HS-27A (cell line): ENCODE measurements at places on chromosomes 6 and 20.
A peak's percentile ranks its signal among the peaks of the same experiment; 100 is the strongest.

DNA sequence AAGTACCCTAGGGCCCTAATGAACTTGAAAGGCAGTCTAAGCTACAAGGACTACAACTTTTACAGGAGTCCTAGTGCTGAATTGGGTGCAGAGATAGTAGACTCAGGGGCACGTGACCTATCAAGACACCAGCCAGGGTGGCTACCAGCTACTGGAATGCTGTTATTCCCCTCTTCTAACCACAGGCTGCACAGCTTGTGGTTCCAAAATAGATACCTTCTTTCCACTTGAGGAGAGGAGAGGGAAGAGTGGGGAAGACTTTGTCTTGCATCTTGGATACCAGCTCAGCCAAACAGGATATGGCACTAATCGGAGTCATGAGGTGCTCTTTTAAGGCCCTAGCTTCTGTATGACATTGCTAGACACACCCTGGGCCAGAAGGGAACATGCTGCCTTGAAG, 60.0 kb upstream of the MTRF1L start:
- no peak for DNase-seq

GRCh38 chr6:35586542-35586941, 73.8 kb upstream of the TULP1 start:
- no peak for DNase-seq

- no peak for DNase-seq
Observed at GRCh38 chr6:29723262-29723665, at the start of gene HLA-F. Gene HLA-F (plus strand): TSS chr6:29723434. CDS start chr6:29723464, 30 bp downstream.

DNA sequence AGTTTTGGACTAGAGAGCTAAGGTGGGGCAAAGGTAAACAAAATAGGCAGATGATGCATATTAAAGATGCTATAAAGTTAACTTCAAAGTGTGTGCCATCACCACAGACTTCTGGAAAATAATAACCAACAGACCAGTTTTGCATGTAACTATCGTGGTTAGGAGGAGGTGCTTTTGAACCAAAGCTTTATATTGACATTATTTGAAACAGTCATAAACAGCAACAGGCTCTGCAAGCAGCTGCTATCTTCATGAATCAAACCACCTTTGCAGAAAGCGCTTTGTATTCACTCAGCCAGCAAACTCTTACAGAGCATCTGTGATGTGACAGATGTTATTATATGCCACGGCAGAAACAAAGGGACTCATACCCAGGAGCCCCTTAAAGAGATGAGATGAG, 81.9 kb downstream of the CRYBG1 start:
- DNase-seq: no peak

DNA sequence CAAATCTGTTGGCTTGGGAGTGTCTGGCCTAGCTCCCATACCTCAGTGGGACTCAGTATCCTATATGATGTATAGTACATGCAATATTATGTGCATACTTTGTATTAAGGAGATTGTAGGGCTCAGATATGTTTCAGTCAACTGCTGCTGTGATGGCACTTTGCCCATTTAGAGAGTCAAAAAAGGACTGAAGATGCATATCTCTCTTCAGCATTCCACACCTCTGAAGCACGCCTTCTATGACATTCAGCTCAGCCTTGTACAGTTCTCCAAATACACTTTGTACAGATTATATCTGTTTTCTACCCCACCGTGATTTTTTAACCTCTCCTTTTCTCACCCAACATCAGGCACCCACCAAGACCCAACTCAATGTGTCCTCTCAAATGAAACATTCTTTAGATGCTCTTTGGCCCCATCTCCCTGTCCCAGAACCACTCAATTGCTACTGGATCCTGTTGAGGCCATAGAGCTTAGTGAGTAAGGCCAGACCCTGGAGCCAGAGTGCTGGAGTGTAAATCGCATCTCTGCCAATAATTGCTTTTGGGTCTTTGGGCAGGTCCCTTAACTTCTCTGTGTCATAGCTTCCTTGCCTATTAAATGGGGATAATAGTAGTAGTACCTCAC, 15.6 kb downstream of the ENPP1 start:
- DNase-seq: no peak

GRCh38 chr20:38937978-38938473, 11.8 kb downstream of the FAM83D start:
- DNase-seq: no peak

GRCh38 chr6:91780270-91780669, 1193.4 kb upstream of the MAP3K7 start:
- no peak for DNase-seq

DNA sequence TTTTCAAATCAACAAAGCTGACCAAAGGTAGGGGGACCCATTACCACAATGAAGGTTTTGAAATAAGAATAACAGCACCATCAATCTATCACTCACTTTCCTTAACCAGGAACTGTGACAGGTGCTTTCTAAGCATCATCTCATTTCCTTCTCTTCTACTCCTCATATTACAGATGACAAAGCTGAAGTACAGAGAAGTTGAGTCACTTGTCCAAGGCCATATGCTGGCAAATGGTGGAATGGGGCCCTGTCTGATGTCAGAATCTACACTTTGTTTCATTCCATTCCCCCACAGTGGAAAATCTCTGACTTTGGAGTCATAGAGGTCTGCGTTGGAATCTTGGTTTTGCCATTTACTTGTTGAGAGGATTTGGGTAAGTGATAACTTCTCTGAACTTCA, 222.5 kb upstream of the LRFN2 start:
- DNase-seq: no peak

- DNase-seq: no peak
Observed at GRCh38 chr6:79440598-79440997, 96.6 kb downstream of the LCA5 start.

DNA sequence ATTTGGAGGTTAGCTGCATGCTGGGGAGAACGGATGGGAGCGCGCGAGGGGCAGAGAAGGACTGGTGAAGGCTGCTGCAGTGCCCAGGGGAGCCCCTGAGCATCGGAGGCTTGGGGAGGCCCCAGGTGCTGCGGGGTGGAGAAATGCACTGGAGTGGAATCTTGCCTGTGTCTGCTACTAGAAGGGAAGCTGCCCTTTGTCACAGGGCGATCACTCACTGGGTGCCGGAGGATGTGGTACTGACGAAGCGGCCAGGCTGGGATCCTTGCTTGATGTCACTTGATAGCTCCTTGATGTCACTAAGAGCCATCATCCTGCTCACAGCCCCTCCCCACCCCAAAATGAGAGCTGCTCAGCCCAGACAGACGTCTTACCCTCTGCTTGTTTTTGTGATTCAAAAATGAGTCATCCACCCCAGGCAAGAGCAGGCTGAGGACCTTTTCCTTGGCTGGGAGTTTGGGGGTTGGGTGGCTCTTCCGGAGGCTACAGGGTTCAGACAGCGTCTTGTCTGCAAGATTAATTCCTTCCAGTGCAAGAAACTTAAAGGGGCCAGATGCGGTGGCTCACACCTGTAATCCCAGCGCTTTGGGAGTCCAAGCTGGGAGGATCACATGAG, 62.6 kb upstream of the PMEPA1 start:
- DNase-seq: peak; percentile 29

- no peak for DNase-seq
Observed at GRCh38 chr6:146972546-146972945, 231.7 kb upstream of the STXBP5 start.

- no peak for DNase-seq
Observed at GRCh38 chr6:47288267-47289090, 21.2 kb downstream of the TNFRSF21 start.

GRCh38 chr6:93584300-93584699, 164.9 kb upstream of the EPHA7 start:
- no peak for DNase-seq

DNA sequence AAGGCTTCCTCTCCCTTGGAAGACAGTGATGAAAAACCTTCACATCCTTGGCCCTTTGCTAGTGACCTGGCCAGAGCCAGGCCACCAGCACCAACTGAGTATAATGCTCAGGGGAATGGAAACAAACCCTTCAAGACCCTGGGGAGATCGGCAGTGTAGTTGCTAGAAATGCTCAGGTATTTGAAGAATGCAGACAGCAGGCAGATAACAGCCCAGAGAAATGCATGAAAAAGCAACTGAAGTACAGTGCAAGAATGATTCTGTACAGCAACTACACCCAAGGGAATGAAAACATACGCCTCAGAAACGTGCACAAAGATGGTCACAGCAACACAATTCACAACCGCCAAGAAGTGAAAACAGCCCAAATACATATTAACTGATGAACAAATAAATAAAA, 41.1 kb downstream of the PPP1R3G start:
- DNase-seq: peak; percentile 27

- DNase-seq: peak; percentile 22
Observed at GRCh38 chr6:78487401-78487800, 379.9 kb upstream of the IRAK1BP1 start.

DNA sequence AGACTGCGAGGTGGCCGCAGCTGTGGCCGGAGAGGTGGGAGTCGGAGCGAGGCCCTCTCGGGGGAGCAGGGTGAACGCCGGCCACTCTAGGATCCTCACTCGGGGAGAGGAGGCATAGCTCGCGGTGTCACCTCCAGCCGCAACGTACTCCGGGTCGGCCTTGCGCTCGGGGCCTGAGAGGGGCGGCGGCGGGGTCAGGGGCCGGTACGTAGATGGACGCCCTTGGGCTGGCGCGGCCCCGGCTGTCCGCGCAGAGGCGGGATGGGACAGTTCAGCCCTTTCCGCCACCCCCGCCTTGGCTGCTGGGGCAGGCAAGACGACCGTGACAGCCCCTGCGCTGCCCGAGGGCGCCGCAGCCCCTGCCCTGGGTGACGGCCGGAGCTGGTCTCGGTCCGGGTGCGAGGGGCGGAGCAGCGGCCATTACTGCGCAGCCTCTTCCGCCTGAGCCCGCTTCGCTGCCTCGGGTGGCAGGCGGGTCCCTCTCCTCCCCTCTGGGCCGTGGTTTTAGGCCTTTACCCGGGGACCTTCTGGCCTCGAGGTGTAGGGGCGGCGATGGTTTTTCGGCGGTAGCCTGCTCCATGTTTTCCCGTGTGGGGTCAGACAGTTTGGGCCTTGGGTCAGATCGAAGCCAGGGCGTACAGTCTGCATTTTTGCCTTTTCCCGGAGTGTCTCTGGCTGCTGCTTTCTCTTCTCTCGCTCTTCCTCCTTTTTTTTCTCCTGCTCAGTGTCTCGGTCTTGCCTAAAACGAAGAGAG, 405 bp downstream of the RNF146 start:
- DNase-seq: peak; percentile 53

DNA sequence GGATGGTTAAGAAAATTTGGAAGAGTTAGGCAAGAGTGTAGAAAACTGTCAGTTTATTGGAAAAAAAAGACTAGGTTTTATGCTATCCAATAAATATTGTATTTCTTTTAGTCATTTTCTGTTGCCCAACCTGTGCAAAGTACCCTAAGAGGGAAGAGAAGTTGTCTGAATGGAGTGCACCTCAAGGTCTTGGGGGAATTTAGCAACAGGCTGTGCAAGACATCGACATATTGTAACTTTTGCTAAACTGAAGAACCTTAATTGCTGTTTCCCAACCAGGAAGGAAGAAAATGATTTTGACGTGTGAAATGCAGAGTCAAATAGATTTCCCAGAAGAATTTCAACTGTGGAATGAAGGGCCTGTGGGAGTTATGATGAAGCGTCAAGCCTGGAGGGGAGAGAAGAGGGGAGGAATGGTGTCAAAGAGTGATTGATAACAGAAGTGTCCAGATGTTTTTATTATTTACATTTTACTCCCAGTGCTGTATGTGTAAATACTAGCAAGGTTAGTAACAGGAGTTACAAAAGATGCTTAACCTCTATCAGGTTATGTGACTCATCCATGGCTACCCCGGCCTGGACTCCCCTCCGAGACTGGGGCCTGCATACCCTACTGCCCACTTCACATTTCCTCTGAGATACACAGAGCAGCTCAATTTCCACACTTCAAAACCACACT, 246.8 kb downstream of the MYLK4 start:
- DNase-seq: no peak

- no peak for DNase-seq
Observed at GRCh38 chr6:139648430-139649000, 274.1 kb upstream of the CITED2 start.

- DNase-seq: no peak
Observed at GRCh38 chr20:61125546-61126180, 126.4 kb upstream of the CDH4 start.

GRCh38 chr20:8344631-8345030, 212.6 kb downstream of the PLCB1 start:
- DNase-seq: no peak

GRCh38 chr6:24157886-24158285, 31.9 kb downstream of the NRSN1 start:
- DNase-seq: no peak

DNA sequence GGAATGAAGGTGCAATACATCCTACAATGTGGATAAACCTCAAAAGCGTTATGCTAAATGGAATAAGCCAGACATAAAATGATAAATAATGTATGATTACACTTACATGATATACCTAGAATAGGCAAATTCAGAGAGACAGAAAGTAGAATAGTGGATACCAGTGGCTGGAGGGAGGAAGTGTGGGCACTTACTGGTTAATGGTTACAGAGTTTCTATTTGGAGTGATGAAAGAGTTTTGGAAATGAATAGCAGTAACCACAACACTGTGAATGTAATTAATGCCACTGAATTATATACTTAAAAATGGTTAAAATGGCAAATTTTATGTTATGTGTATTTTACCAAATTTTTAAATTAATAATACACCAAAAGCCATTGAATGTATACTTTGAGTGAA, 71.4 kb upstream of the CST7 start:
- no peak for DNase-seq

- no peak for DNase-seq
Observed at GRCh38 chr6:13500915-13501314, 13.5 kb upstream of the GFOD1 start.

DNA sequence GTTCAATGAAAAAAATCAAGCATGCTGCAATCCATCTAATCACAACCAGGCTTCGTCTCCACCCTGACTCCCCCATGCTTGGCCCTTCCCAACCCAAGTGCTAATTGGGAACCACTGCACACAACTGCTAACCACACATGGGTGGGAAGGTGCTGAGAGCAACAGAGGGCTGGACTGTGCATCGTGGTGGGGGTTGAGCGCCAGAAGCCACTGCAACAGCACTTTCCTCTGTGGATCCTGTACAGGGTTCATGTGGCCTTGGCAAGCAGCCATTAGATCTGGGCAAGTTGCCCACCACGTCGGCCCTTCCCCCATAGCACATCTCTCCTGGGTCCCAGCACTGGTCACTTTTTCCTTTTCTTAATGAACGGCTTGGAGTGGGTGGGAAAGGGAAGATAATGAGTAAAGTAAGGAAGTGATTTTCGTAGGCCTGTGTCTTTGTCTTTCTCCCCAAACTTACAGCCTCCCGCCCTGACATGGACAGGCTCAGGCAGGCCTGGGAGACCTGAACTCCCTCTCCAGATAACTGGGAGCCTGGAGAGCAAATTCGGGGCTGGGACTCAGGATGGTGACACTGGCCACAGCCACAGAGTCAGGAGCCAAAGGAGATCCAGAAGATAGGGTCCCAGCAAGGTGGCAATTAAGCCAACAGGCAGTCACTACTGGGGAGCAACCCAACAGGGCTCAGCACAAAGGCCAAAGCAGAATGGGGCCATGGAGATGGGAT, 34.4 kb upstream of the MRPS10 start:
- no peak for DNase-seq

GRCh38 chr20:40309731-40310130, 379.3 kb downstream of the MAFB start:
- no peak for DNase-seq

- DNase-seq: no peak
Observed at GRCh38 chr20:9602847-9603183, 88.4 kb downstream of the LAMP5 start.

- DNase-seq: no peak
Observed at GRCh38 chr20:6051505-6051904, 2.4 kb downstream of the LRRN4 start.
